IPS-NIHi11 (cell line): ENCODE measurements at places on chromosomes 5 and 9.

GRCh38 chr5:103463261-103463660, 99.3 kb downstream of the NUDT12 start:
- DNase-seq, result no peak

GRCh38 chr9:106179191-106179590, 484.9 kb downstream of the TMEM38B start:
- no peak for DNase-seq

DNA sequence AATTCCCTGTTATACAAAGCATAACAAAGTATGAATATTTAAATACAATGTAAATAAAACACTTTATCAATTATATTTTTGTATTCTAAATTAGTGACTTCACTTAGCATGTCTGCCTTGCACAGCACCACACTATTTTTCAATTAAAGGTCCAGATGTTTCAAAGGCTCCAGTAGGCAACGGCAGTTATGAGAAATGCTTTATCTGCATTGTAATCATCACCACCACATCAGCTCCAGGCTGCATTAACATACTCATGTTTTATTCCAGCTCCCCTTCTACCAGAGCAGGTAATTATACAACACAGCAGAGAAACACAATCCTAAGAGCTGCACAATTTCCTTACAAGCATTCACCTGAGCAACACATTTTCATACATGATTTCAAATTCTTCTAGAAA, 102.8 kb downstream of the MAPKAP1 start:
- no peak for DNase-seq

GRCh38 chr9:19028835-19029451, 4.1 kb downstream of the SAXO1 start:
- peak; percentile 84 for DNase-seq
